NCI-H524 (cell line): ENCODE measurements at places on chromosomes 5 and 9.
A peak's percentile ranks its signal among the peaks of the same experiment; 100 is the strongest.

DNA sequence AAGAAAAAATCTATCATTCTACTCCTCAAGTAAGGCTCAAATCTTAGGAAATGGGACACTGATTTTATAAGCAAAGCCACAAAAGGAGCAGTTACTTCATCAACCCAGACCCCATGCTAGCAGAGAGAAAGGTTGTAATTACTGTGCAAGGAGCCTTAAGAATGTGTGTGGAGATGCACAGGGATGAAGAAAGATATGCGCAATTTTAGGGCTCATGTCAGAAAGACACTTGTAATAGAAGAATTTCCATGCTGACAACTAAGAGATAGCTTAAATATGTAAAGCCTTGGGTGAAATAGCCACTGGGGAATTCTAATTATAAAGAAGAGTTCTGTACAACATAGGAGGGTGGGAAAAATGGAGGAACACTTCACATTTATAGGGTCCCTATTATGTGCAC is 141.8 kb downstream of the CRB2 start:
- DNase-seq: no peak

DNA sequence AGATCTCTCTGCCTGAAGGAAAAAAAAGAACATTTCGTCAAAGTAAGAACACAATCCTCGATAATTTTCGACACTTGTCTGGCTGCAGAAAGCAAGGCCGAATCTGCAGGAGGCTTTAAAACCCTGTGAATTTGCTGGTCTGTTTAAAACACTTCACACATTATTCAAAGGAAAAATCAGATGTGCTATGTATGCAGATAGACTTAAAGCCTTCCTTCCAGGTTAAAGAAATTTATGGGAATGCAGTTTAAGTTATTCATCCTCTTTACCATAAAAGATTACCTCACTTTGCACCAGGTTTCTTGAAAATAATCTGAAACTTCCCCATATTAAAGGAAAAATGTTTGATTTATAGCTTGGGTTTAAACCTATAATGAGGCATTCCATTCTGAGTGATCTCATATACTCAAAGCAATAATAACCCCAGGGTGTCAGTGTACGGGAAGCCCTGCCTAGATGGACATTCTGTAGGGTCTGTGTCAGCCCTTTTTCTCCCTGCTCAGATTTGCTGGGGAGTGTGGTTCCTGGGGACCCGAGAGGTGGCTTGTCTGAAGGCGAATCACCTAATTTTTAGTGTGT is 323.5 kb upstream of the SLC24A2 start:
- no peak for DNase-seq

GRCh38 chr5:151082282-151082902 is 1.6 kb upstream of the TNIP1 start:
- DNase-seq: peak; percentile 54

- no peak for DNase-seq
These were observed 129.3 kb upstream of the STC2 start for GRCh38 chr5:173457482-173457881.

- DNase-seq: no peak
These were observed 27.1 kb downstream of the FRMD3 start for GRCh38 chr9:83511051-83511450.

DNA sequence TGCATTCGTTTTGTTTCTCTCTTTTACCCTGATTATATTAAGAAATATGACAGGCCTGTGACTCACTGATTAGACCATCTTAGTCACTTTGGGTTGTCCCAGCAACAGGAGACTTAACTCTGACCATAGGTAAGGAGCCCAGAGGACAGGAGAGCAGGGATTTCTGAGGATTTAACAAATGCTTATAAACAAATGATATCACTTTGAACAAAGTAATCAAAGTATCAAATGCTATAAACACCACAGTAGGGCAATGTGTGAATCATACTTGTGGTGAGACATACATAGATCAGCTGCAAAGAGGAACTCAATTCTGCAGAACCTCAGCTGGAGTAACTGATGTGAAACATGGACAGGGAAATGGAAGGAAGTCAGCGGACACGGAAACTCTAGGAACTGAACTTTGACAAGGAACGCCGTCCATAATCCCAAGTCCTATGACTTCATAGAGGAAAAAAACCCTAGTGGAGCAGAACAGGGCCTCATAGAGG is 190.6 kb upstream of the MSX2 start:
- DNase-seq: no peak

DNA sequence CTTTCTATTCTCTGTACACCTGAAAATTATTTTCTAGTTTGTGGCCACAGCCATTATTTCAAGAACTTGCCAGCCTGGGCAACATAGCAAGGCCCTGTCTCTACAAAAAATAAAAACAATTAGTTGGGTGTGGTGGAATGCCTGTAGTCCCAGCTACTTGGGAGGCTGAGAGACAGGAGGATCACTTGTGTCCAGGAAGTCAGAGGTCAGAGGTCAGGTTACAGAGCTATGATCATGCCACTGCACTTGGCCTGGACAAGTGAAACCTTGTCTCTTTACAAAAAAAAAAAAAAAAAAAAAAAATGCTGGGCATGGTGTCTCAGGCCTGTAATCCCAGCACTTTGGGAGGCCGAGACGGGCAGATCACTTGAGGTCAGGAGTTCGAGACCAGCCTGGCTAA is 58.3 kb downstream of the HMGCR start:
- DNase-seq: no peak

DNA sequence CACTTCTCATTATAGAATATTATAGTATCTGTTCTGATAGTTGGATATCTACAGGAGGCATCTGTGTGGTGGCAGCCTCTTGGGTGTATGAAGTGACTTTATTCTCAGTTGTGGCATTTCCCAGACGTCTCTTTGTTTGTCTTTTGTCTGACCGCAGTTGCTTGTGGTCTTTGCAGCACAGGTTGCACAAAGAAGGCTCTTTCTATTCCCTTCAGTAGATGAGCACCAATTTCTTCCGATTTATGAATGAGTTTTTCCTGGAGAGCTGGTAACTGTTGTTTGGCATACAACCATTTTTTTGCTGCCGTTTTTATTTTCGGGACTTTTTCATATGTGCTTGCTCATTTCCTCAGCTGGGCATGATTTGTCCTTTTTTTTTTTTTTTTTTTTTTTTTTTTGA is 56.4 kb upstream of the MYO10 start:
- no peak for DNase-seq

DNA sequence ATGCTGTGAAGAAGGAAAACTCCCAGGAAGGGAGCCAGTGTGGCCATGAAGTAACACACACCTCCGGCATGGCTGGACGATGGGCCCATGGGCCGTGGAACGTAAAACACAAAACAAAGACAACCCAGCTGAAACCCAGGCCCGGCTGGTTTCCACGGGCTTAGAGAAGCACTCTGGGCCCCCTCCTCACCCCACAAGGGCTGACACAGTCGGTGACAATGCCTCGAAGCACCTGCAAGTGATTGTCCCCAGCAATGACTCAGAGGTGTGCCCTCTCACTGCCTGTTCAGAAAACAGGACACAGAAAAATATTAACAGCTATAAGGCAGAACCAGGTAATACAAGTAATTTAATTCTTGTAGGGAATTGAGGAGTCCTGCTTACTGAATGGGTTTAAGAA is 135.3 kb downstream of the ROR2 start:
- no peak for DNase-seq

DNA sequence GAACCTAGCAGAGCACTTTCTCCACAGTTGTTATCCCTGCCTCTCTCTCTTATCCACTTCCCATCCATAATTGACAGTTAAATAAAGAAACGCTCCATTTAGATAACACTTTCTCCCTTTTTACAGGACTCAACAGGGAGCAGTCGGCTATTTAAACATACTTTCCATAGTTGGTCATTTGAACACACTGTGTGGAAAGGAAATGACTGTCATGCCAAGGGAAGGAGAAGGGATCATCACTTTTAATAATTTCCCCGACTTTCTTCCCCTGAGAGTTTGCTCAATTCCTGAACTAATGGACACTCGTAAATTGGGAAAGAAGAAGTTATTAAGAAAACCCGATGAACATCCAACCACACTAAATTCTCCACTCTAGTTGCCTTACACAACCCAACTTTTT is 400.8 kb upstream of the PTGER4 start:
- DNase-seq: no peak

DNA sequence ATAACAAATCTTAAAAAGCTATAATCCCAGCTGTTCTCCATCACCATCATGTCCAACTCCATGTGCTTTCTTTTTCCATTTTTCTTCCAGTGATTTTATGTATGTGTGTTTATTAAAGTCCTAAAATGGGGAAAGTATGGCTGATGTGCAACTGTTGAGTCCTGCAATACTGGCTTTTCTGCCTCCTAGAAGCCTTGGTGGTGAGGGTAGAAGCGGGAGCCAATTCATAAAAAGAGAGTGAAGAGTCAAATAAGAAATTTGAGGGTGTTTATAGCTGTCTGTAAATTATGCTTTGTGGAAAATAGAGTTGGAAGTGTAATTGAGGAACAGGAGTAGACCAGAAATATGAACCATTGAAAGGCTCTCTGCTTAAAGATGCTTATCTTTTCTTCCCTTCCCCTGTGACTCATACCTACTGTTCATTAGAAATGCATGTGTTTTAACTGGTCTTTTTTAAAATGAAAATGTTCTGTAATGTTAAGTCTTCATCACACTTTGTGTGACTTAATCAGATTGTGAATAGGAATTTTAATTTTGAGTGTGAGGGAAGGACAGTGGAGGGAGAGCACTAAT is 80.1 kb downstream of the ZCCHC7 start:
- no peak for DNase-seq

DNA sequence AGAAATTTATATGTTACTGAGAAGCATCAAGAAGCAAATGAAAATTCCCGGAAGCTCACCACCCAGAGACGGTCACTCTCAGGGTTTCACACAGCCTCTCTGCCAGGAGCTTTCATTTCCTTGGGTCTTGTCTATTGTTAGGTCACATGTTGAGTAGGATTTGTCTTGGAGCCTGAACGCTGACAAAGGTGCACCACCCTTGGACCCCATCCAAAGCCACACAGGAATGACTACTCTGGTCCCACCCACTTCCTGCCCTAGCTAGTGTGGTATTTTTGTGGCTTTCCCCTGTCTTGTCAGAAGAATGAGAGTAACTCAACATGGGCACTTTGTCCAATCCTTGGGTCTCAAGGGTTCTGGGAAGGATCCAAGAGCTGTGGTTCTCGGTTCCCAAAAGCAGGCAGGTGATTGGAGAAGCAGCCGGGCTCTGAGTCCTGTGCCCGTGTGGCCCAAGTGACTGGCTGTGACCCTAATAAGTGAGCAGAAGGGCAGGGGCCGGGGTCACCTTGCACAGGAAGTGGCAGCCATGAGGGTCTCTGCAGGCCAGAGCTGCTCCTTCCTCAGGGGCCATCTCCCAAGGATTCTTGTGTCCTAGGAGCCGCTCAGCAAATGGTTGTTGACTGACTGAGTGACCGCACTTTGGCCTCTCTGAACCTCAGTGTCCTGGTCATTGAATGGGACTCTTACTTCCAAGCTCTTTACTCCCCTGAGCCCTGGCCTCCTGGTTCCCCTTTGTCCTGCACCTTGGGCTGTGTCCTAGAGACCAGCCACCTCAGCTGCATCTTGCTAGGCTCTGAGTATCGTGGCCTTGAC is 6.9 kb downstream of the FGD3 start:
- no peak for DNase-seq

GRCh38 chr9:137156567-137157375 is 13.1 kb downstream of the LRRC26 start:
- no peak for DNase-seq

DNA sequence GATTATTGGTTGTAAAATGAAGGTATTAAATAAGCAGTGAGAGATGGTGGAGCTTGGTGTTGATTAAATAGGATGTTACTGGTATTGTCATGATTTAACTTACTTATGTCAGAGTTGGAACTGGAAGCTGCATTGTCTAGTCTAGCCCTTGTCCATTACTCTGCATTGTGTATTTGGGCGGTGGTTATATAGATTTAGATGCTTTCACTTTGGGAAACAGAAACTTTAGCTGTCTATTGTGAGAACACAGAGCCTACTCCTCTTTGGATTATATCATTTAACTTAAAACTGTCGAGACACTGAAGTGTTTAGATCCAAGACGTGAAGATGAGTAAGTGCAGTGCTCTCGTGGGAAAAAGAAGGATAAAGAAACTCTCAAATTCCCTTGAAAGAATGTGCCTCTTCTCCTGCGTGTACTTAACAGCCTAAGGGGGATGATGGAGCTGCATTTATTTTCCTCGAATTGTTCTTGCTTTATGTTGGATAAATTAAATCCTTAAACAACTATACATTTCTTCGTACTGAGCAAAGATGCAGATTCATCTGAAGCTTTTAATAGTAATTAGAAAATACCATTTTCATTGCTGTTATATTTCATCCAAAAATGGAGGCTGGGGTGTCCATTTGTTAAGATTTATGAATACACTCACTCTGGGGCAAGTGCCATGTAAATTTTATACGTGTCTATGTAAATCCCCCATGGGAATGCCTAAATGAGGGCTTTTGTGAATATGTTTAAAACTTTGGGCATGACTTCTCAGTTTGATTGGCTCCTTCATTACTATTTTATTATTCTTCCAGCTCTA is 21.6 kb downstream of the FBXL7 start:
- peak; percentile 16 for DNase-seq

- DNase-seq: no peak
These were observed 142.4 kb upstream of the TLR4 start for GRCh38 chr9:117561761-117562160.

DNA sequence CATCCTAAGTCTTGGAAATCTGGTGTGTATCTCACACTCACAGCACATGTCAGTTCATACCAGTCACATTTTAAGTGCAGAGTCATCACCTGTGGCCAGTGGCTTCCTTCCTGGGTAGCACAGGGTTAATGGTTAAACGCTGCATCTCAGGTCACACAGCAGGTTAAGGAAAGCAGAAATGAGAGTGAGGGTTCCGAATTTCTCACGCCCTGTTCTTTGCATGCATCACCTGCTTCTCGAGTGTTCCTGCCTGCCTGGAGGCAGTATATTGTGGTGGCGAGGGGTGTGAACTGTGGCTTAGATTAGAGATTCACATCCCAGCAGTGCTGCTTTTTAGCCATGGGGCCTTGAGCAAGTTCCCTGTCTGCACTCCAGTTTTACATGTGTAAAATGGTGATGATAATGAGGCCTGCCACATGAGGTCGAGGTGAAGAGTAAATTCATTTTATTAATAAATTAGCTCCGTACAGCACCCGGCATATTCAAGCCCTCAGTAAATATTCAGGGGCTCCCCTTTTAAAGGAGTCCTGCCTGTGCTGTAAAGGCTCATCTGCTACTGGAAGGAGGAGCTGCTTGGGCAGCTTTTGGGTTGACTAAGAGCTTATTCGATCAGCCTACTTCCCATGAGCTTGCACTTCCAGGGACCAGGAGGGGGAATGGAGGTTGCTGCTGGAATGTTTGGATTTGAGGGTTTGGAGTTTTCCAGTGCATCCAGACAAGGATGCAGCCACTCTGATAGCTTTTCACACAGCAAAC is 61.1 kb upstream of the SAP30L start:
- no peak for DNase-seq
